AG04449 (cell line): ENCODE measurements at places on chromosomes 16 and 17.

- DNase-seq = no peak
Observed at GRCh38 chr17:3944485-3945388, 19.5 kb downstream of the ATP2A3 start.

DNA sequence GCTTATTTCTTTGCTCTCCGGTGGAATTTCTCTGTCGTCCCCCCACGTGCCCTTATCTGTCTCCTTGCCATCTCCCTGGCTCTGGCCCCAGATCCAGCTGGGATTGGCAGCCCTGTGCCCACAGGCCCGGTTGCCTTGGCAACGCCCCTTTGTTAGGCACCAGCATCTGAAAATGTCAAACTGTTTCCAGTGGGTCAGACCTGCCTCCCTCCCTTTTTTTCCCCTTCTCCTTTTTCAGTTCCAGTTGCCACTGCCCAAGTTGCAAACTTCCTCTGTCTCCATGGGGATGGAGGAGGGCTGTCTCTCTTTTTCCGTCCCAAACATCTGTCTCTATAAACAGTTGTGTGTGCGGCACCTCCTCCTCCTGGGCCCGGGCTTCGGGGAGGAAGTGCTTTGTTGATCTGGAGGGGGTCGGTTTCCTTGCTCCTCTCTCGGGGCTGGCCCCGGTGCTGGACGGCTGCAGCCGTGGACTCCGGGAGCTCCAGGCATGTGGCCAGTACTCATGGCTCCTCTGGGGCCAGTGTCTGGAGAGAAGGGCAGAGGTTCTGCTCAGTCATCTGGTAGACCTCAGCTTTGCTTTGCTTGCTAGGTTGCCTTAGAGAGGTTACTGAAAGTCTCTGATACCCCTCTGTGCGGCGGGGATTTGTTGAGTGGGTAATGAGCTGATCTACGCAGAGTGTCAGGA lies 35.3 kb downstream of the SOCS3 start:
- no peak for DNase-seq

GRCh38 chr17:5642752-5643151 lies 58.4 kb upstream of the NLRP1 start:
- DNase-seq = no peak

GRCh38 chr17:78438694-78439325 lies 60.4 kb downstream of the PGS1 start:
- DNase-seq = no peak

- no peak for DNase-seq
Observed at GRCh38 chr17:4837471-4838308, 4.5 kb downstream of the MINK1 start.

DNA sequence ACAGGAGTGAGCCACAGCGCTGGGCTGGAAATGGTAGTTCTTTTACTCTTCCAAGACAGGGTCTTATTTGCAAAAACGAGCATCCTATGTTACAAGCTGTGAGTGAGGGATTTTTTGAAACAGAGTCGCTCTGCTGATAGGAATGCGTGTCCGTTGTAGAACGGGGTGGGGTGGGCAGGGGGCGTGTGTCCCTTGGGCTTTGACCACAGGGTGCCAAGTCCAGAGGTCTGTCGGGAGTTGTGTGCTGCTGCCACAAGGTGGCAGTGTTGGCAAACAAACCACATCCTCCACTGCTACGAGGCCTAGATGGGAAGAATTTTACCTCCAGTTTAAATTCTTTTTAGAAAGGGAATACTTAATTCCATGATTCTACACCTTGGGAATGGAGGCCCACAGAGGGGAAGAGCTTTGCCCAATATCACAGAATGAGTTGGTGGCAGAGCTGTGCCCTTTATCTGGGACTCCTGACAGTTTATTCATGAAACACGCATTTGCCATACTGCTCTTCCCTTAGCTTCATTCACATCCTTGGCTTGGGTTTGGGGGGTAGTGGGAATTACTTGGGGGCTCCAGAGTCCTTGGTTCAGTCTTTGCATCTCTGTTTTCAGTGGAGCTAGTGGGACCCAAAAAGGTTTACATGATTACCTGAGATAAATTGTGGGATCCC lies 30.6 kb upstream of the ETV4 start:
- no peak for DNase-seq

DNA sequence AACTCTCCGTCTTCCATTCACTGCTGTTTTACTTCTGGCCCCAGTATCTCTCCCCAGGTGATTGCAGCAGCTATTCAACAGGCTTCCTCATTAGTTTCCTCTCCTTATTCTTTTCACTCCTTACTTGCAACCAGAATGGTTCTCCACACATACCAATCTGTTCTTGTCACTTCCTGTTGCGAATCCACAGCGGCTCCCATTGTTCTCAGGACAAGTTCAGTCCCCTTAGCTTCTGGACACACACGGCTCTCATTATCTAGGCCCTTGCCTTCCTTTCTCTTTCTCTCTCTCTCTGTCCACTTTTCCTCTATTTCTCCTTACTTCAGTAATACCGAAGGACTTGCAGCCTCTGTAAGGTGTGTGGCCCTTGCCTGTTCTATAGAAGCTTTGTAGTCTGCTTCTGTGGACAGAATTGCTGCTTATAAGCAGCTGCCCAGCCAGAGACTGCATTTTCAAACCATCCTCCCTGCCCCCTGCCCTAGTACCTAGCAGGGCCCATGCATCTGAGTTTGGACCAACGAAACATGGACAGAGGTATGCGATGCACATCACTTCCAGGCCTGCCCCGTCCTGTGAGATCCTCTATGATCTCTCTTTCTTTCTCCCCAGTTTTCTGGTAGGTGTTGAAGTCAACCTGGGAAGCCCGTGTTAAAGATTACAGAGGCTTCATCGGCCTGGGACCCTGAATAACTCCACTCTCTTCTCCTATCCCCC lies 45.7 kb downstream of the VAT1L start:
- peak; percentile 60 for DNase-seq

DNA sequence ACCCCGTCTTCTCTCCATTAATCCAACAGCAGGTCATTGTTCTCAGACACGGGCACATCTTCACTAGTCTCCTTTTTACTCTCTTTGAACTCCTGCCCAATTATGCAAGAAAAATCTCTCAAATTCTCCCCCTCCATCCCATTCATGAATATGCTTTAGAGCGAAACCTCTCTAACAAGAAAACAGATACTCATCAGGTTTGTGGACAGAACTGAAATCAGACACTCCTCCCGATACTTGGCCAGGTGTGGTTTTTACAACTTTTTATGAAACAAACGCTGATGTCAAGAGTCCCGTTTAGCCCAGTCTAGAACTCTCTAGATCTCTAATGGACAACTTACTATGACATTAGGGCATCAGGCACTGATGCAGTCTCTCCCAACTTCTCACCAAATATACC lies 40.9 kb downstream of the PIK3R5 start:
- no peak for DNase-seq

DNA sequence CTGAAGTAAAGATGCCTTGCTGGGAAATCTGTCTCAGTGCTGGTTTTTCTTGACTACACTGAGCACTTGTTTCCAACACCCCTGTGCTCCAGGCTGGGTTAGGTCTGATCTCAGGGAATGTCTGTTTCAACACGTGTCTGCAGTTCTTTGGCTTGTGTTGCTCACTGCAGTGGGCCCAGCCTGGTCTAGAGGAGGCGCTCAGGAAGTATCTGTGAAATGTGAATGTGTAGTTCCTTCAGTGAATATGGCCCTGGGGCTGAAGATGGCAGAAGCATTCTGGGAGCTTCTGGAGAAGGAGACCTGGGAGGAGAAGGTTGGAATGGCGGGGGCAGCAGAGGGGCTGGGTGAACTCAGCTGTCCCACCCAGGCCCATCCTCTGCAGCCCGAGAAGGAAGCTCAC lies 8.1 kb upstream of the YPEL3 start:
- no peak for DNase-seq

- DNase-seq = no peak
Observed at GRCh38 chr17:21369395-21369794, 6.8 kb upstream of the KCNJ12 start.

GRCh38 chr17:81309140-81309858 lies 14.2 kb upstream of the SLC38A10 start:
- DNase-seq = no peak

GRCh38 chr17:6179017-6179416 lies 108.8 kb downstream of the WSCD1 start:
- no peak for DNase-seq
